ENCODE measurements at places on chromosomes 2 and 18.

- peaks cover 6% of the 10 kb centered on the region for H3K4me1 ChIP-seq
- H3K36me3 ChIP-seq: no peaks in the 10 kb centered on the region
- H3K27ac ChIP-seq: no peak overlapping the region
- DNase-seq: no peak
Observed at GRCh38 chr2:23645230-23645808, 260.3 kb downstream of the KLHL29 start.

GRCh38 chr2:86671337-86671981, 47.8 kb upstream of the RNF103 start:
- no peaks in the 10 kb centered on the region for H3K36me3 ChIP-seq
- no peaks in the 10 kb centered on the region for H3K27me3 ChIP-seq
- H3K4me1 ChIP-seq: no peaks in the 10 kb centered on the region
- H3K27ac ChIP-seq: no peak overlapping the region
- no peak for DNase-seq
- no peak overlapping the region for H3K4me3 ChIP-seq

- no peaks in the 10 kb centered on the region for H3K36me3 ChIP-seq
- no peak for DNase-seq
- H3K4me3 ChIP-seq: no peak overlapping the region
- no peaks in the 10 kb centered on the region for H3K4me1 ChIP-seq
Observed at GRCh38 chr2:128817171-128817570, 498.5 kb upstream of the HS6ST1 start.

DNA sequence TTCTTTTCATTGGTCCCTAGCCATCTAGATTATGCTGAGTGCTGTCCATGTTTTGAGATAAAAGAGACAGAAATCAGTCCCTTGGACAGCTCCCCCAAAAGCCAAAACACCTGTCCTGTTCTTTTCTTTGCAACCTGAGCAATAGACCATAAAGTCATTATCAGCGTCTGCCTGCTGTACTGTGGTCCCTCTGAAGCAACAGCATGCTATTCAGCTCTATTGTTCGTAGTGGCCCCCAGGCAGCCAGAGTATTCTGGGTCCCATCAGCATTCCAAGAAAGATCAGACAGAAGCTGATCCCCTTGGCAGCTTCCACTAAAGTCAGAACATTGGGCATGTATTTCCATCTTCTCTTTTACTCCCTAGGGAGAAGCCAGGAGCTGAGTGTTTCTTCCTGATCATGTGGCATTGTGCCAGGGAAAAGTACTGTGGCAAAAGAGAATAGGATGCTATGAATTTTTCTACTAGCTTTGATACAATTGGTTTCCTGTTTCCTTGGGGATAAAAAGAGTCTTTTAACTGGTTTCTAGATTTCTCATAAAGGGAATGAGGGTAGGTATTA, 33.6 kb upstream of the ZSWIM2 start:
- no peak for DNase-seq
- H3K36me3 ChIP-seq: no peaks in the 10 kb centered on the region
- H3K27me3 ChIP-seq: no peaks in the 10 kb centered on the region
- H3K4me1 ChIP-seq: peaks cover 7% of the 10 kb centered on the region
- no peak overlapping the region for H3K27ac ChIP-seq
- no peak overlapping the region for H3K4me3 ChIP-seq
